Peyer's patch (tissue), 4 donors: ENCODE measurements at places on chromosomes 12 and 14. TPM values are rescaled to one million over a fixed set of nuclear protein-coding genes. Genes with fewer than 3 reads are reported as not detected.

DNA sequence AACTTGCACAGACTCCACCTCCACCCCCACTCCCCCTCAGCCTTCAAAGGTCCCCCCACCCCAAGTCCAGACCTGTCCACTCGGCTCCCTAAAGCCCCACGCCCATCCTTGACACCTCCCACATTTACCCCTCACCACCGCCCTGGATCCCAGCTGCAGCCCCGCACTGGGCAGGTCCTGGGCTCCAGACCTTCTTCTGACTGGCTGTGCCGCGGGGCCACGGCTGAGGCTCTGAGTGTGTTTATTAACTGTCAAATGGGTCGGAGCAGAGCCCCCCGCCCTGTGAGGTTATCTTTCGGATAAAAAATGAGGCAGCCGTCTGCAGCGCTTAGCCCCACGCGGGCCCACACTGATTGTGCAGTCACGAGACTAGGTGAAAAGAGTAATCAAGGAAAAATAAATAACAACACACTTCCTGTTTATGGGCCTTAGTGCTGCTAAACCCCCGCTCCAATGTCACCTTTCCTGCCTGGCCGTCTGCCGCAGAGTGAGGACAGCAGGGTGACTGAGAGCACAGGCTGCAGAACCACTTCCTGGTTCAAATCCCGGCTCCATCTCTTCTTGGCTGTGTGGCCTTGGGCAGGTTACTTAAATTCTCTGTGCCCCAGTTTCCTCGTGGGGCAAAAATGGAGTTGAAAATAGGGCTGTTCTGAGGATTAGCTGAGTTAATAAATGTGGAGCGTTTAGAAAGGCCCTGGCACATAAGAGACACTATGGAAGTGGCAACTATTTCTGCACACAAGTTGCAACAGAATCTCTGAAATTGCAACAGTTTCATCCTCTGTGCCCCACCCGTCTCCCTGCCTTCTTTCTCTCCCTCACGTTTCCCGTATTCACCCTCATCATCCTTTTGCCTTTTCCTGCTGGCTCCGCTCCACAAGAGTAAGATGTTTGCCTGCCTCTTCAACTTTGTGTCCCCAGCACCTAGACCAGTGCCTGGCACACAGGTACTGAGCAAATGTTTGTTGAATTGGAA, 9.4 kb downstream of the SETD1B start:
- no peaks in the 10 kb centered on the region for H3K36me3 ChIP-seq
- peak; percentile 57 for DNase-seq
- peaks cover 37% of the 10 kb centered on the region for H3K4me1 ChIP-seq
- peak overlapping the region; percentile 72 for H3K27ac ChIP-seq
- H3K4me3 ChIP-seq: peak overlapping the region; percentile 76

The ARMH4 gene
- 3.2 TPM for total RNA-seq

The GPR65 gene
- 1.1 TPM for total RNA-seq

DNA sequence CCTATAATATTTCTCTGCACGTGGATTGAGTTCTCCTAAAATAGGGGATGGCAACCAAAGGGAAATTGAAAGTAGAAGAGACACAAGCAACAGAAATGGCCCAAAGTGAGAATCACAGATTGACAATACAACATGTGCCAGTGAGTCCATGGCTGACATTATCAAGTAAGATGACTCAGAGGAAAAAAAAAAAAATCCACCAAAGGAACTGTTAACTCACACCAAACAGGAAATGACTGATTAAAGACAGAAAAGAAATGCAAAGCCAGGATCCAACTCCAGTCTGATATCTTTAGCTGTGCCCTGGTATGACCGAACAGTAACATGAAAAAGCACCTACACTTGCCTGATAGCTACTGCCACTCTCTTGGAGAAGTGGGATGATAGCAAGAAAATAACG, 485.0 kb downstream of the PRKD1 start:
- no peaks in the 10 kb centered on the region for H3K4me1 ChIP-seq
- no peaks in the 10 kb centered on the region for H3K27me3 ChIP-seq
- no peak overlapping the region for H3K27ac ChIP-seq
- H3K36me3 ChIP-seq: no peaks in the 10 kb centered on the region
- H3K4me3 ChIP-seq: no peak overlapping the region
- DNase-seq: no peak

- H3K36me3 ChIP-seq: peaks cover 3% of the 10 kb centered on the region
- no peak for DNase-seq
- H3K4me1 ChIP-seq: no peaks in the 10 kb centered on the region
- no peaks in the 10 kb centered on the region for H3K27me3 ChIP-seq
- no peak overlapping the region for H3K4me3 ChIP-seq
These were observed 52.3 kb downstream of the GNS start for GRCh38 chr12:64706857-64707256.
